ENCODE measurements at places on chromosomes 3 and 15.

GRCh38 chr15:37359101-37359892 lies 258.9 kb upstream of the MEIS2 start:
- DNase-seq = no peak

DNA sequence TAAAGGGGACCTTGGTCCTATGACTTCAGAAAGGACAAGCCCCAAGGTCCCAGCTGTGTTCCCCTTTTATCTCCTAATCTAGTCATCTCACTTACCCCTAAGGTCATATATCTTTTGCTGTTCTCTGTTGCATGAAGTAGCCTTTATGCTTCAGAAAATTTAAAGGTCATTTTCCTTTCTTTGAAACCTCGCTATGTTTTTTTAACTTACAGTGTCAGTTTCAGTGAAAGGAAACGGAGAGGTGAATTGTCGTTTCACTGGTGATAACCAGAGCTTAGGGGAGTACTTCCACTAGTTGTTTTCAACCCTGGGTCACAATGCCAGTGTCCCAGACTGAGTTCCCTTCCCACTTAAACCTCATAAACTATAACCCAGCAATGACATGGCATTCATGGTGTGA lies 357.4 kb downstream of the GAP43 start:
- no peak for DNase-seq

DNA sequence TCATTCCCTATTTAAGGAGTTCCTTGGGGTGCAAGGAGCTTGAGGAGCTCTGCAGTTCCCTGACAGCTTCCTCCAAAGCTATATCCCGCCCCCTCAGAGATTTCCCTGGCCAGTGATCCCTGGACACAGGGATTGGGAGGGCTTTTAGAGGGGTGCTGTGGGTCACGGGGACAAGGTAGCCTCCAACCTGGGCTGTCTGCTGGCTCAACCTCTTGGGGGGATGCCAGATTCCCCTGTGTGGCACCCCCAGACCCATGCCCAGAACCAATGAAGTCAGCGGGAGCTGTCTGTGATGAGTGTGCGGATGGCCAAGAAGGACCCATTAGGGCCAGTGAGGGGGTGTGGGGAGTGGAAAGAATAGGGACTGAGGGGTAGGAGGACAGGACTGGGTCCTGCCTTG lies 21.0 kb upstream of the ATP2B2 start:
- peak; percentile 30 for DNase-seq

DNA sequence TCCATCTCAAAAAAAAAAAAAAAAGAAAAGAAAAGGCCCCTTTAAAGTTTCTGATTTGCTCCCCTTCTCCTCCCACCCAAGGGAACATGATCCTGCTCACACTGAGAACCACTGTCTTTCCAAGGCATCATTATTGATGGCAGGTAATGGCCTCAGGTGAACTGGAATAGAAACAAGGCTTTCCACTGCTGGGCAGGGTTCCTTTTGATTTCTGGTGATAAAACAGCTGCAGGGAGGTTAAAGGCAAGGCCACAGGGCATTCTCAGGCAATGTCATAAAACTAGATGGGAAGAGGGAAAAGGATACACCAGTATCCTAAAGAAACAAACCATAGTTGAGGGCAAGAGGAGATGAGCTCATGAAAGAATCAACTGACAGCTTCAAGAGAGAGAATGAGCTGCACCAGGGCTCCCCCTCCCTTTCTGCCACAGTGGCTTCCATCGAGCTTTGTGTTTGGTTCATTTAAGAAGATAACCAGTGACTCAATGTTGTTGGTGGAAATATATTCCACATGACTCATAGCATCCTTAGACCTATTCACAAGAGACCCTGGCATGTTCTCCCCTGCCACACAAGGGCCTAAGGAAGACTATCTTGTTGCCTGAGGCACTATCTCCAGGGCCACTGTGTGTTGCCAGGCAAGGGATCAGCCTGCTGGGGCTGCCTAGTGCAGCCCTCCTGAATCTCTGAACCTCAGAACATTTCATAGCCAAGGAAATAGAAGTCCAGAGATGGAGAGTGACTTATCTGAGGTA lies 86.4 kb downstream of the WDR76 start:
- DNase-seq = no peak

- DNase-seq = no peak
Observed at GRCh38 chr3:42526616-42527367, 24.3 kb downstream of the VIPR1 start.

GRCh38 chr15:65829130-65829764 lies 37.2 kb upstream of the DENND4A start:
- DNase-seq = no peak

DNA sequence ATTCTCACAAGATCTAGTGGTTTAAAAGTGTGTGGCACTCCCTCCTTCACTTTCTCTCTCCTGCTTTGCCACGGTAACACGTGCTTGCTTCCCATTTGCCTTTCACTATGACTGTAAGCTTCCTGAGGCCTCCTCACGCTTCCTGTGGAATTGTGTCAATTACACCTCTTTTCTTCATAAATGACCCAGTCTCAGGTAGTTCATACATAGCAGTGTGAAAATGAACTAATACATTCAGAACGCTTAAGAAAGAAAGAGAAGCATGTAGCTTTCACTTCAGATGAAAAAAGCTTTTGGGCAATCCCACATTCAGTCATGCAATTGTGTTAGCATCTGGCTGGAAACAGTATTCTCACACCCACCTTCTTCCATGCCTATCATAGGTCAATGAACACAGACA lies 24.4 kb downstream of the P3H2 start:
- DNase-seq = no peak

DNA sequence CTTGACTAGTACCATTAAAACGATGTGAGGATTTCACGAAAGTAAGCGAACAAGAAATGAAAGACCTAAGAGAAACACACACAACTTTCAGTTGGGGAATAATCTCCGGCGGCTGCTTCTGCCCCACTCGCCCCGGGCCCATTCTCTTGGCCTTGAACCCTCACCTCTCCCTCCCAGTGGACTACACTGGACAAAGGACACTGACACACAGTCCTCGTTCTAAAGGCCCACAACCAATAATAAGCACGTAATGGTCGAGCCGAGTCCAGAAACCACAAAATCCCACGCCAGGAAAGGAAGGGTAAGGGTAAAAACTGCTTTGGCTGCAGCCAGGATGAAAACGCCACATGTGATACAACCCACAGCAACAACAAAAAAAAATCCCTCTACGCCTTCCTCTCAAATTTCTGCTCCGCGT lies 469 bp downstream of the ZNF770 start:
- no peak for DNase-seq

GRCh38 chr3:57757642-57758297 lies 1.7 kb downstream of the SLMAP start:
- peak; percentile 49 for DNase-seq

DNA sequence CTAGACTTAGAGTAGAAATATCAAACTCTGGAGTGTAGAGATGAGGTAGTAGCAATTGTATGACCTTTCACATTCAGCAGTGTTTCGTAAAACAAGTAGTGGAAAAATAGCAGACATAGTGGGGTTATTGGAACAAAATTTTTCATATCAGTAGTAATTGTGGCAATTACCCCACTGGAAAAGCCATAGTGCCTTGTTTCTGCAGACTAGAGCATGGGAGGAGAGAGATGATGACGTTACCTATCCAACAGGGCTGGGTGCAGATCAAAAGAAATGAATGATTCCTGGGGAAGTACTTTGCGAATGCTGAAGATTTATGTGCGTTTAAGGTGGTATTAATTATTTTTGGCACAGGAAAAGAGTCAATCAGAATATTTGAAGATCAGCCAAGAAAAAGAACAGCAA lies 147.0 kb upstream of the LRRFIP2 start:
- no peak for DNase-seq

DNA sequence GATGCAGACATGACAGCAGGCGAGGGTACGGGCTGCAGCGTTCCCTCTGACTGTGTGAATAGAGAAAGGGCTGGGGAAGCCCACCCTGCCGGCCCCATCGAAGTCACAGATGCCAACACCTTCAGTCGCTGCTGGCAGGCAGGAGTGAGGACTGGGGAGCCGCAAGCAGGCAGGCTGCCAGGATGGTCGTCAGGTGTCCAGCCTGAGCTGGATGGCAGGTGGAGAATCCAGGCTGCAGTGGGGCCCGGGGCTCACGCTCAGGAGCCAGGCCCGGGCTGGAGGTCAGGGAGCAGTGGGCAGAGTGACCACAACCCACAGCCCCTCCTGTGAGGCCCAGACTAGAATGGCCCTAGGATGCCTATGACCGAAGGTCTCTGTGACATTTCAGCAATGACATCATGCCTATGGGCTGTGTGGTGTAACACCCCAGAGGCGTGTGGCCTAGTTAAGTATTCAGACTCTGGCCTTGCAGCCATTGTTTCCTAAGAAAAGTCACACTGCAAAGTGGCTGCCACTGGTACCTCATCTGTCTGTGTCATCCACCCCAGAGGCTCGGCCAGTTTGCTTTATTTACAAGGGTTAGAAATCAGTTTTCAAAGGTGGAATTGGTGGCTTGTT lies 15.7 kb downstream of the PRR23E start:
- DNase-seq = peak; percentile 39

- no peak for DNase-seq
Observed at GRCh38 chr3:127383656-127384179, 95.9 kb upstream of the PRR20G start.

GRCh38 chr3:99760629-99761028 lies 57.0 kb upstream of the CMSS1 start:
- DNase-seq = no peak

DNA sequence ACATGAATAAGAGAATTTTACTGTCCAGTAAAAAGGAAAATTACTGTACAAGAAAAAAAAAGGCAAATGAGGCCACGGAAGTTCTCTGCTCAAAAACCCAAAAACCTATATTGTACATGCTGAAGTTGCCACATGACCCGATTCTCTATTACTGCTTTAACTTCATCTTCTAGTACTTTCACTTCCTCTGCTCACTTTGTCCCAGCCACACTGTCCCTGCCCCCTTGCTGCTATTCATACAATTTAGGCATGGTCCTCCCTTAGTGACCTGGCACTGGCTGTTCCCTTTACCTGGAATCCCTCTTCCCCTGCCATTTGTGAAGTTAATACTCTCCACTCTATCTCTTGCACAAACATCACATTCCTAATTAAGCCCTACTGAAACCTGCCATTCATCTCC lies 457.4 kb downstream of the MAGI1 start:
- DNase-seq = no peak

GRCh38 chr3:27666272-27666671 lies 55.9 kb downstream of the EOMES start:
- DNase-seq = no peak

DNA sequence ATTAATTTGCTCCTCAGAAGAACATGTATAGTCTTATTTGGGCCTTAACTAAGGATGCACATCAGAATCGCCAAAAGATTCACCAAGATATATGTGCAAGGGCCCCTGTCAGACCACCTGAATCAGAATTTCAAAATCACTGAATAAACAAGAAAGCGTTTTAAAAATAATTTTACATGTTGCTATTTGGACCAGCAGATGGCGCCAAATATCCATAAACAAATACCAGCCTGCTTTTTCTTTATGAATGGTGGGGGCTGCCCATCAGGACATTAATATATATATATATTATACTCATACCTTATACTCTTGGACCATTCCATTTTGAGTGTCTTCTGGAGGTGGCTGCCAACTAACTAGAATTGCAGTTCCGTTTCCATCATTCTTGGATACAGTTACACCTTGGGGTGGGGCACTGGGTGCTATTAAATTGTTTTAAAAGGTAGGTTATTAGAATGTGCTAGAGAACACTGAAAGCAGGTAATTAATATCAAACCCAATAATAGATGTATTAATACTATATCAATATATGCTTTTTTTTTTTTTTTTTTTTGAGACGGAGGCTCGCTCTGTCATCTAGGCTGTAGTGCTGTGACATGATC lies 1108.3 kb downstream of the ROBO1 start:
- DNase-seq = no peak

- DNase-seq = no peak
Observed at GRCh38 chr3:51706021-51706485, 815 bp upstream of the GRM2 start.

DNA sequence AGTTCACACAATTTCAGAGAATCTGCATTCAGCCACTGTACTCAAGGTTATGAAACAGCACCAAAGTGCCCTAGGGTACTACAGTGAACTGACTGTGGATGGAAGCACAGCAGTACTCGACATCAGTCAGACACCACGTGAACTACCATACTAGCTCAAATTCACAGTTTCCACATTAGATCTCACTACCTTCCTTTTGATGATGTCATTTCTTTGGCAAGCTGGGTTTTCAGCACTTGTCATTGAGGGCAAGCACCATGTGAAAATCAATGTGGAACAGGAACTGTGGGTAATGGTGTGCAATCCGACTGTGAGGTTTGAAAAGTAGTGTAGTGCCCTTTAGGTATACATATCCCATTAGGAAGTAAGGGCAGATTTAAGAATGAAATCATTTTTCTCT lies 110.5 kb upstream of the BFSP2 start:
- DNase-seq = no peak

- DNase-seq = no peak
Observed at GRCh38 chr15:72423256-72423655, 25.2 kb downstream of the TMEM202 start.

- DNase-seq = no peak
Observed at GRCh38 chr3:31635545-31635944, 102.8 kb downstream of the STT3B start.

- no peak for DNase-seq
Observed at GRCh38 chr3:69768438-69768837, 29.2 kb downstream of the MITF start.

DNA sequence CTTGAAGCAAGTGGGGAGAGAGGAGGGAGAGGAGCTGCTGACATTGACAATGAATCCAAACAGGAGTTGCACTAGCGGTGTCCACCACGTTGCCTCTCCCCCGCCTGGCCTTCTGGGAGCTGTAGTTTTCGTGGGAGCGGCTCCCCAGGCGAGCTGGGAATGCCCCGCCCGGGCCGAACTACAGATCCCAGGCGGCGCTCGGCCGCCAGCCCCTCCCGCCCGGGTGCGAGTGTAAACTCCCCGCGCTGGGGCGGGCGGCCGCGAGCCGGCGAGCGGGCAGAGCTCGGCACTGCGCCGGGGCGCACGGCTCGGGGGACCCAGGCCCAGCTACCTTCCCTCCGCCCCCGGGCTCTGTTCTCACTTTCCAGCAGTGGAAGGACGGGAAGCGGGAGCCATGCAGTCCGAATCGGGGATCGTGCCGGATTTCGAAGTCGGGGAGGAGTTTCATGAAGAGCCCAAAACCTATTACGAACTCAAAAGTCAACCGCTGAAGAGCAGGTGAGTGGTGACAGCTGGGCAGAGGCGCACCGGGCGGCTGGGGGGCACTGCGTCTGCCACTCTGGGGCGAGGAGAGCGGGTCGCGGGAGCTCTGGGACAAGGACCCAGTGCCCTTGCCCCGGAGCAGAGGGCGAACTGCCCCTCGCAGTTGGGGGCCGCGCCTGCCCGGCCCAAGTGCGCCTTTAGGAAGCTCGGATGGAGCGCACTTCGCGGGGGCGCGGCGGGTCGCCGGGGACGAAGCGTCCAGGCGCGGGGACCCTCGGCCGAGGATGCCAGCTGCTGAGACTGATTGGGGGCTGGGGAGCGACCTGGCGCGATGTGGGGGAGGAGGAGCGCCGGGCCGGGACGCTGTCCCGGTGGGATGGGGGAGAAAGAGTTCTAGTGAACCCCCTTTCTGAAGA lies at the start of gene MITF:
MITF (plus strand) TSS at position 261 of the 899 bp plus-strand sequence; CDS start at position 395, 134 bp downstream.
- peak; percentile 88 for DNase-seq

All from ecto neural progenitor cell (in vitro differentiated cells).